Neural progenitor cell (in vitro differentiated cells): ENCODE measurements at places on chromosomes 1 and 21. TPM values are rescaled to one million over a fixed set of nuclear protein-coding genes. Genes with fewer than 3 reads are reported as not detected.
A peak's percentile ranks its signal among the peaks of the same experiment; 100 is the strongest.

KIF17 gene
- 2.2 and 4.0 TPM in 2 replicates for total RNA-seq

DPYD gene
- total RNA-seq = 0.43 and 0.50 TPM in 2 replicates

OR2T11 gene
- not detected in 2 replicates for total RNA-seq

IVL gene
- not detected in 2 replicates for total RNA-seq

ITLN2 gene
- total RNA-seq = not detected in 2 replicates

SELP gene
- not detected in 2 replicates for total RNA-seq

GRCh38 chr1:72777918-72778317, 495.6 kb upstream of the NEGR1 start:
- DNase-seq = no peak

- no peak for DNase-seq
Observed at GRCh38 chr1:173960625-173961024, 43.5 kb upstream of the SERPINC1 start.

DNA sequence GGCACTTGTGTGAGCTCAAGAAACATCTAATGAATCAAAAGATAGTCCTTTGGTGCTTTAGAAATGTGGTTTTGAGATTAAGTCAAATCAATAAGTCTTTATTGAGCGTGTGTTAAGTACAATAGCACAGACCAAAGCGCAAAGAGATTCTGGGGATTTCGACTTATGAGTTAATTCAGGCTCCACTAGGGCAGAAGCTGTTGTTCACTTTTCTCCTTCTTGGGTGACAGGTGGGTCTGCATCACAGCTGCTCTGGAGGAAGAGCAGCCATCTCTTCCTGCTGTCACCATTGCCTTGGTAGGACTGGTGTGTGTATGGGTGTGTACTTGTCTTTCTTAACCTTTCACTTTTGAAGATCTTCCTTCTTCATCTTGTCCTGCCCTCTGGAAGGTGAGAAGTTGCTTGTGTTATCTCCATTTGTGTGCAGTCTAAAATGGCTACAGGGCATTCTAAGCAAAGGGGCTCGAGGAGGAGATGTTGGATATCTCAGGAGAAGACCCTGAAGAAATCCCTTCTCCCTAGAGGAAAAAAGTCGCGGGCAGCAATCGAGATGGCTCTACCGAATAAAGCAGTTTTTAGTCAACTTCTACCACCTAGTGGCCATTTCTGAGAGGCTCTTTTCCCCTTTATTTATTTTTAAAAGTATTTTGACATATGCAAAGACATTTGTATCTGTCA, 22.9 kb upstream of the DISC1 start:
- DNase-seq = peak; percentile 71

- no peak for DNase-seq
Observed at GRCh38 chr1:116538544-116538943, 32.3 kb downstream of the CD58 start.

DNA sequence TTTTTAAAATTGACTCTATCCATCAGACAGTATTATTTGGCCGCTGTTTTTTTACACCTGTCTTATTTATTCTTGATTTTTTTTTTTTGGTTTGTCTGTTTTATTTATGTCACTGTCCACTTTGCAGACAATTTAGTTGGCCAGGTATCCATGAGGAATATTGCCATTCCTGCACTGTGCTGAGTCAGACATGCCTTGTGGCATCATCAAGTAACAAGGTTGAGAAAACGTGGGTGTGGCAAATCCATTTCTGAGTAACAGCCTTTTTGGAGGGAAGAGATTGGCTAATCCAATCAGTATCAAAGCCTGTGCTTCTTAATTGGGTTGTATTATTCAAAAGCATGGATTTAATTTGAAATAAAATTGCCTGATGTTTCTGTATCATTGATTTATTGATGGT, 463.1 kb downstream of the USP25 start:
- no peak for DNase-seq

GRCh38 chr1:193181985-193182384, 4.4 kb downstream of the B3GALT2 start:
- no peak for DNase-seq

- no peak for DNase-seq
Observed at GRCh38 chr1:33955096-33955495, 91.2 kb downstream of the HMGB4 start.

DNA sequence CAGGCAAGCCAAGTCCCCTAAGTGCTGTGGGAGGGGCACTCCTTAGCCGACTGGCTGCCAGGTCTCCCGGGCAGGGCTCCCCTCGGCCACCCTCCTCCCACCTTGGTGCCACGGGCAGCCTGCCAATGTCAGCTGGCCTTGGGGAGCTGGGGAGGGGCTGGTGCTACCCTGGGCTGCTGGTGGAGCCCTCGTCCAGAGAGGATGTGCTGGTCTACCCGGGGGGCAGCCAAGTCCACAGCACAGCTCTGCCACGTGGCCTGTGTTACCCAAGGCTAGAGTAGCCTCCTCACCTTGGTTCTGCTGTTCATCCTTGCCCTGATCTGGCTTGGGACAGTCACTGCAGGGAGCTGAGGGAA, 42.9 kb downstream of the CRYAA start:
- DNase-seq = no peak

DNA sequence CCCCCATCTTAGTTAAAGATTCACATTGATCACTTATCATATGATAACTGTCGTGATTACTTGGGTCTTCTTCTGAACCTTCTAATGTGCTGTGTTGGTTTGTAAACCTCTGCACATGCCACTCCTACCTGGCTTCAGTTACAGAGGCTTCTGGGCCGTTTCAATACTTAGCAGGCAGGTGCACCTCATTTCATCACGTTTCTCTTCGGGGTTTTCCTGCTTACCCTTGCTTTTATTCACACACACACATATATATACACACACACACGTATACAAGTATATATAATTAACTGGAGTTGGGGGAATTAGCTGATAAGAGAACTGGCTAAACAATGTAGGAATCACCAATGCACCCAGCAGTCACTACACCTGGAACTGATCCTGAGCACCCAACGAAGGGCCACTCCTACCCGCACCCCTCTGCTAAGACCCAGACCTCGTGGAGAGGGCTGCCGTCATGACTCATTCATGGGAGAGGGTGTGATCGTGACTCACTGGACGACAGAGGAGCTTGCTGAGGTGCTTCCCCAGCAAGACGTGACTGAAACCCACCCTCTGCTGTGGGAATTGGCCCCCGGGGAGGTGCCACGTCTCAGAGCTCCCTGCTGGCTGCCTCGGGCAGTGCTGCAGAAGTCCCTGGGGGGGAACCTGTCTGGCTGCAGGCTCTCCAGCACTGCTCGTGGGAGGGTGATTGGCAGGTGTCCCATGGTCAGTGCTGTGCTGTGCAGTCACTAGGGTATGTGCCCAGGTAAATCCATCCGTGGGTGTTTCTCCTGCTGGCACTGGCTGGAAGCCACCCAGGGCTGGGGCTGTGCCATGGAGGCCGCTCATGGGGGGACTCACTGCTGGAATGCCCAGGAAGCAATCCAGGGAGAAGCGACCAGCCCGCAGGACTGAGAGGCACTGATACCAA, 166.6 kb downstream of the DYRK1A start:
- no peak for DNase-seq

- no peak for DNase-seq
Observed at GRCh38 chr1:225343618-225344017, 84.2 kb downstream of the LBR start.

DNA sequence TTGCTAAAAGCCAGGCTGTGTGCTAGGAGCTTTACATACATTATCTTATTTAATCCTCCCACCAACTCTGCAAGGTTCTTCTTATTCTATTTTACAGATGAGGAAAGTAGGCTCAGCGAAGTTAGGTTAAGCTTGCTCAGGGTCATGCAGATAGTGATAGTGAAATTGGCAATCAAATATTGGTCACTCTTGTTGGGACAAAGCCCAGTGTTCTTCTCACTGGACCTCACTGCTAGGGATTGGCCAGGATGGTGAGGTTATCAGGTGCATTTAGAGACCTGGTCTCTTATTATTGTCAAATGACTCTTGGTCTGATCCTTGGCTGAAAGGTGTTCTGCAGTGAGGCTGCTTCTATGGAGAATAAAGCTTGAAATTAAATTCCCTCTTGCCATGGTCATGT, 145.1 kb downstream of the CNIH3 start:
- DNase-seq = no peak

DNA sequence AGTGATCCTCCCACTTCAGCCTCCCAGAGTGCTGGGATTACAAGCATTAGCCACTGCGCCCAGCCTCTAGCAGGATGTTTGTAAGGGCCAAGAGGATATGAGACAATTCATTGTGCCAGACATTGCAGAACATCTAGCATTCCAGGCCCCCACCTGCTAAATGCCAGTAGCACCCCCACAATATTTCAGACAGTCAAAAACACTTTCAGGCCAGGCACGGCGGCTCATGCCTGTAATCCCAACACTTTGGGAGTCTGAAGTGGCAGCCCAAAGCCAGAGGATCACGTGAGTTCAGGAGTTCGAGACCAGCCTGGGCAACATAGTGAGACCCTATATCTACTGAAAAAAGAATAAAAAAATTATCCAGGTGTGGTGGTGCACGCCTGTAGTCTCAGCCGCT, 12.9 kb downstream of the PPIE start:
- no peak for DNase-seq

- no peak for DNase-seq
Observed at GRCh38 chr1:192983349-192983980, 75.7 kb downstream of the UCHL5 start.

GRCh38 chr1:37861151-37861550, 1.8 kb upstream of the MTF1 start:
- no peak for DNase-seq

DNA sequence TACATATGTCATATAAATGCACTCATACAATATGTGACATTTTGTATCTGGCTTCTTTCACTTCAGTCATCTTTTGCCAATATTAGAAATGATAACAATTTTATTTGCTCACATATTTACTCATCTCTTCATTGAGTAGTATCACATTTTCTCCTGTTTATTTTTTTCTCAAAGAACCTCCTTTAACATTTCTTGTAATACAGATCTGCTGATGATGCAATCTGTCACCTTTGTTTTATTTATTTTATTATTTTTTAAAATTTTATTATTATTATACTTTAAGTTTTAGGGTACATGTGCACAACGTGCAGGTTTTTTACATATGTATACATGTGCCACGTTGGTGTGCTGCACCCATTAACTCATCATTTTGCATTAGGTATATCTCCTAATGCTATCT, 15.8 kb upstream of the TSHB start:
- DNase-seq = no peak

DNA sequence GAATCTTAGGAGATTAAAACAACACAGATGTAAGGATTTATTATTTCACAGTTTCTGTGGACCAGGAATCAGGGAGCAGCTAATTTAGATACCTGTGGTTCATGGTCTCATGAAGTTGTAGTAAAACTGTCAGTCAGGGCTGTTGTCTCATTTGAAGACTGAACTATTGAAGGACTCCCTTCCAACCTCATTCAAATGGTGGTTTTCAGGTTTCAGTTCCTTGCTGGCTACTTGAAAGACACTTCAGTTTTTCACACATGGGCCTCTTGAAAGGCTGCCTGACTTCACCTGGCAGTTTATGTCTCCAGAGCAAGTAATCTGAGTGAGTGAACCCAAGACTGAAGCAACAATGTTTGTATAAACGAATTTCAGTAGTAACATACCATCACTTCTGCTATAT, 915.9 kb downstream of the PLA2G4A start:
- no peak for DNase-seq

GRCh38 chr1:90291431-90292216, 296.7 kb downstream of the ZNF326 start:
- no peak for DNase-seq

DNA sequence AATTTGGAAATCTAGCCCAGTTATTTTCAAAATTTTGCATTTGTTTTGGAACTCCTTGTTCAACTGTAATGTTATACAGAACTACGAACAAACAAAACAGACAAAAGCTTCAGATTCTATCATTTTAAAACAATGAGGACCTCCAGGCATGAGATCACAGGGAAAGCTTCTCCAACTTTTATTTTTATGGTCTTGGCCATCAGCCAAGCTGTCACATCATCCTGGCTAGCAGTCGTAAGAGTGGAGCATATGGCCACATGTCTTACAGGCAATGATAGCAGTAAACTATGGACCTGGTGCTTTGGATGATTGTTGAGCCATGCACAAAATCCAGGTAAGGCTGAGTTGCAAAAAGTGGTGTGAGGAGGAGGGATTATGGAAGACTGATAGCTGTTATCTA, 299.6 kb downstream of the LMX1A start:
- no peak for DNase-seq

DNA sequence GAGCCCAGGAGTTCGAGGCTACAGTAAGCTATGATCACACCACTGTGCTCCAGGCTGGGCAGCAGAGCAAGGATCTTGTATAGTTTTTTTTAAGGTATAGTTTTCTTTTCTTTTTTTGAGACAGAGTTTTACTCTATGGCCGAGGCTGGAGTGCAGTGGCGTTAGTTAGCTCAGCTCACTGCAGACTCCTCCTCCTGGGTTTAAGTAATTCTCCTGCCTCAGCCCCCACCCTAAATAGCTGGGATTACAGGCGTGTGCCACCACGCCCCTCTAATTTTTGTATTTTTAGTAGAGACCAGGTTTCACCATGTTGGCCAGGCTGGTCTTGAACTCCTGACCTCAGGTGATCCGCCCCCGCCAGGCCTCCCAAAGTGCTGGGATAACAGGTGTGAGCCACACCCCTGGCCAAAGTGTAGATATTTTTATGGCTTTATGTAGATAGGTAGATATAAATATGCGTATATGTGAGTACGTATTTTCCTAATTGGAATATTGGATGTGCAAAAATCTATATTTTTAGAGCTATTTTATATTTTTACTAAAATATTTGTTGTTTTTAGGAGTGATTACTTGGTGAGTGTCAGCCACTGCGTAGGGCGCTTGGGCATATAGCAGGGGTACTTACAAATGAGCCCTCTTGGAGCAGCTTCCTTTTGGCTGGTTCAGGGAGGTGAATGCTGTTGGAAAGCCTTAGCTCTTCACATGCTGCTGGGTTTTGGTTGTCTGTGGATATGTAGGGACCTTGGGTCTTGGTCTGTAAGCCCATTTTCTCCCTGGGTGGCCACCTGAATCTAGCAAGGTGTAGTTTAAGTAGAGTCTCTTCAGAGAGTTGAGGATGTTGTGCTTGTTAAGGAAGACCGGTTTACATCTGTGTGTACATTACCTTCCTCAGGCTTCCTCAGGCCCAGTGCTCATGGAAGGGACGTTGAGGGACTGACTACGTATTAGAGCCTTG, 9.5 kb downstream of the KDM4A start:
- no peak for DNase-seq

DNA sequence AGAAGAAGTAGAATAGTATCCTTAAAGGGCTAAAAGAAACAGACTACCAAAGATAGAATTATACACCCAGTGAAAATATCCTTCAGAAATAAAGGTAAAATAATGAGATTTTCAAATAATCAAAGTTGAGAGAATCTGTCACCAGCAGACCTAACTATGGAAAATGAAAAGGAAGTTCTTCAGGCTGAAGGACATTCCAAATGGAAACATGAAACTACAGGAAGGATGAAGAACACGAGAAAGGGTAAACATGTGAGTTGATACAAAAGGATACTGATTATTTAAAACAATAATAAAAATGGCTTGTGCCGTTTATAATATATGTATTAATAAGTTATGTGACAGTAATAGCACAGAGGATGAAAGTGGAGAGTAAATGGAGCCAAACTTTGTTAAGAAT, 57.1 kb upstream of the SLFNL1 start:
- no peak for DNase-seq

DNA sequence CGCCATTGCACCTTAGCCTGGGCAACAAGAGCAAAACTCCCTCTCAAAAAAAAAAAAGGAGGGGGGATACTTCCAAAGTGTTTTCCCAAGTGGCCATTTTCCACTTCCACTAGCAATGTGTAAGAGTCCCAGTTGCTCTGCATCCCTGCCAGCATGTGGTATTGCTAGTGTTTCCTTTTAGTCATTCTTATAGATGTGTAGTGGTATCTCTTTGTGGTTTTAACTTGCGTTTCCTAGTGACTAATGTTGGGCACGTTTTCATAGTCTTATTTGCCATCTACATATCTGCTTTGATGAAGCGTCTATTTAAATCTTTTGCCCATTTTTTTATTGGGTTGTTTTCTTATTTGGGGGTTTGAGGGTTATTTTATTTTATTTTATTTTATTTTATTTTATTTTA, 31.1 kb downstream of the INAVA start:
- DNase-seq = no peak
